ENCODE measurements at places on chromosomes 3 and 15.

GRCh38 chr3:45944830-45945620, 1.8 kb downstream of the CXCR6 start:
- no peak for DNase-seq

- DNase-seq = no peak
Observed at GRCh38 chr3:146203776-146204175, 42.8 kb upstream of the PLOD2 start.

GRCh38 chr3:180215866-180216265, 179.1 kb upstream of the PEX5L start:
- no peak for DNase-seq

DNA sequence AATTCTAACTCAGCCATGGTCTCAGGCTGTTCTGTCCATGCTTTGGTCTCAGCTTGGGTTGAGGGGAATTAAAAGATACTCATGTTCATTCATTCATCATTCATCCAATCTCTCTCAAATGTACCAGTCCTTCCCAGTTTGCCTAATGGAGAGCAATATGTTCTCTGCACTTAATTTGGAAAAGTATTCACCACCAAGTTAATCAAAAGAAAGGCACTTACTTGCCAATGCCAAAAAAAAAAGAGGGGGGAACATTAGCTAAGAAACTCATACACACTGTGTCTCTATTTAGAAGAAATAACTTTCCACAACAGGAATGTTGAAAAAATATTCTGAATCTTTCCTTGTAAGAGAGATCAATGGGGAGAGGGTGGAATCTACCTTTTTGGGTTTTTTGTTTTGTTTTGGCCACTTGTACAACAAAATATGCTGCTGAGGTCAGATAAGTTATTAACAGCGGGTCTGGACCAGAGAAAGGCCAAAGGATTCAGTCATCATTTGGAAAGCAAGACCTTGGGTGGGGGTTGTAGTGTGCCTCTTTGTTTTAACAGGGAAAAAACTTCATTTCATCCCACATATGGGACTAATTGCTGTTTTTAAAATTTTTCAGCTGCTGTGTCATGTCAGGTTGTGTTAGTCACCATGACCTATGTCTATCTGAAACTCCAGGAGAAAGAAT, 152.3 kb downstream of the FBN1 start:
- DNase-seq = no peak

DNA sequence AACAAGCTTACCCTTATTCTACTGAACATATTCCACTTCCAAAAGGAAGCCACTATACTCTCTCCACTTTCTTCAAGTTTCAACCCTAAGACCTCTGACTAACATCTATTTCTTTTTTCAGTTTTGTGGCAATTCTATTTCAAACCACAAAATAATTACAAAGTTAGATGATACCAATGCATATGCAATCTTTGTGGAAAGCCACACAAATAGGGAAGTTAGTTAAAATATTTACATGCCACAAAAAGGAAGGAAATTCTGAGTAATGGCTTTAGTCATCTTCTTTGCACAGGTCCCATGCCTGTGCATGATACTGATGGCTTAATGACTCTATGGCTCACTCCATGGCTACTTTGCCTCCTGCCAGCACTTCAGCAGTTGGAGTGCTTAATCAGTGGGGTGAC, 57.0 kb upstream of the MCTP2 start:
- DNase-seq = no peak

DNA sequence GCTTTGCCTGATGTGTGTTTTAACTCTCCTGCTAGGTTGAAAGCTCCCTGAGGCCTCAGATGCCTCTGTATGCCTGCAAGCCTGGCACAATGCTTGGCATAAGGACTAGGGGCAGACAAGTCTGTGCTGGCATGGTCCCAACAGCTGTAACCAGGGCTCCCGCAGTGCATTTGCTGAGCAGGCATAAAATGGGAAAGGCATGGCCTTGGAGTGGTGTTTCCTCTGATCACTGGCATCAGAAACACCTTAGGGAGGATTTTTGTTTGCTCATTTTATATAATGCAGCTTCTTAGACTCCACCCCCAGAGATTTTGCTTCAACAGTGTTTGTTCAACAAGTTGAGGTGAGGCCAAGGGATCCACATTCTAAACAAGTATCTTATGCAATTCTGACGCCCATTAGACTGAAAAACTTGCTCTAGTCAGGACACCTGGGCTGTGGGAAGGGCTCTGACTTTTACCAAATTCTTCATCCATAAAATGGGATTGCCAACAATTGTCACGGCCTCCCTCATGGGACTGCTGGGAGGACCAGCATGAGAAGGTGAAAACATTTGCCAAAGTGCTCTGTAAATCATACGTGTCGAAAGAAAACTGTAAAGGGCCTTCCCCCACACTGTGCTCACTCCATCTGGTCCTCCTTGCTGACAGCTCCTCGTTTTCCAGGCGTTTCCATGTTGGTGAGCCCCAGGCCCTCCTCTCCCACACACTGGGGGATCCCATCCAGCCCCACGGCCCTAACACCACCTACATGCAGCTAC, 43.1 kb downstream of the STARD5 start:
- no peak for DNase-seq

GRCh38 chr3:45537616-45537969, 57.0 kb upstream of the LIMD1 start:
- DNase-seq = no peak

GRCh38 chr3:67529337-67529736, 125.1 kb downstream of the SUCLG2 start:
- DNase-seq = no peak

DNA sequence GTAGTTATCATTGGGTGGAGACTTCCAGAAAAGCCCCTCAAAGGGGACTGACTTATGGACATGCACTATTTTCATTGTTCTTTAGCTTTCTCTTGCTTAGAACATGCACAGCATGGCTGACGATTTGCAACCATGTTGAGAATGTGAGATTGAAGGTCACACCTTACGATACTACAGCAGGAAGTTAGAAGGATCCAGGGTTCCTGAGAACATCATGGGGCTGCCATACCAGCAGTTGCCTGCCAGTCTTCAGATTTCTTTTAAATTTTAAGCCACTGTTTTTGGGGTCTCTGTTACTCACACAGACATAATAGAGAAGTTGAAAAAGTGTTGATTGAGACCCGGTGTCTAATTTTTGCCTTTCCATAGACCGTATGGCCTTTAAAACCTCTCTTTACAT, 396.5 kb downstream of the MECOM start:
- DNase-seq = no peak

DNA sequence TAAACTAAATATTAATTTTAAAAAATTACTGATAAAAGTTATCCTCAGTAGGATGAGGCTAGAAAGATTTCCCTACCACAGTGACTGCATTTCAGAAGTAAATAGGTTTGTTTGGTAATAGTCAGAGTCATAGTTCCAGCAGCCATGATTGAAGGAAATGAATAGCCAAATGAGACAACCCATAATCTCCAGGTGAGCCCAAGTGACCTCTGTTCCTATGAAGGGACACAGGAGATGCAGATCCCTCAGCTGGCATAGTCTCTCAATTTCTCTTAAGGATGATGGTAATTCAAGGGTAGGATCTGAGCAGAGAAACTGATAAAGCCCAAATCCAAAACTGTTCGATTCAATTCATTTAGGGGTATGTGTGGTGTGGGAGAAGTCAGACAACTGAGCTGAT, 461.8 kb downstream of the RAP2B start:
- no peak for DNase-seq

DNA sequence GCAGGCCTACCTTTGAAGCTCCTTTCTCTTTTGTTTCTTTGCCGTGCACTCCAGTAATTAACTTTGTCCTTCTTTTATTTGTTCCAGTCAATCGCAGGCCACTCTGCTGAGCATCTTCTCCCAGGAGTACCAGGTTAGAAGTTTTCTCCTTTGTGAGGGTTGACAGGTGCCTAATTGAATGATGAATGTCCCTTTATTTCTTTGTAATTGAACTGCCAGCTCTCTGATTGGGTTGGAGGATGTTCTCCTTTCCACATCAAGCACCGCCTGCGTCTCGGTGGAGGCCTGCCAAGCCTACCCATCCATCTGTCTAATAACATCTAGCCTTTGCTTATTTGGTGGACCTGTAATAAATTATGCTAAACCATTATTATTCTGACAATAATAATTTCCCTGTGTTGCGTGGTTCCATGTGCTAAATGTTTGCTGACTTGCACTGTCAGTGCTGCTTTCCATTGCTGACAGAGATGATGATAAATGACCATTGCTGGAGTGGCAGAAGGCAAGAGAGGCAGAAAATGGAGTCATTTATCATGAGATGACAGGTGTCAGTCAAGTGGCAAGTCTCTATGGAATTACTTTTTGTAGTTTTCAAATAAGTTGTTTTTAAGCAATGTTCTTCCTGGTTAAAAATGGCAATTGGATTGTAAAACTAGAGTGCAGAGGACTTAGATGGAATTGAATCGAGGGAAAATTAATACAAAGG, 64.9 kb downstream of the CDIN1 start:
- no peak for DNase-seq

DNA sequence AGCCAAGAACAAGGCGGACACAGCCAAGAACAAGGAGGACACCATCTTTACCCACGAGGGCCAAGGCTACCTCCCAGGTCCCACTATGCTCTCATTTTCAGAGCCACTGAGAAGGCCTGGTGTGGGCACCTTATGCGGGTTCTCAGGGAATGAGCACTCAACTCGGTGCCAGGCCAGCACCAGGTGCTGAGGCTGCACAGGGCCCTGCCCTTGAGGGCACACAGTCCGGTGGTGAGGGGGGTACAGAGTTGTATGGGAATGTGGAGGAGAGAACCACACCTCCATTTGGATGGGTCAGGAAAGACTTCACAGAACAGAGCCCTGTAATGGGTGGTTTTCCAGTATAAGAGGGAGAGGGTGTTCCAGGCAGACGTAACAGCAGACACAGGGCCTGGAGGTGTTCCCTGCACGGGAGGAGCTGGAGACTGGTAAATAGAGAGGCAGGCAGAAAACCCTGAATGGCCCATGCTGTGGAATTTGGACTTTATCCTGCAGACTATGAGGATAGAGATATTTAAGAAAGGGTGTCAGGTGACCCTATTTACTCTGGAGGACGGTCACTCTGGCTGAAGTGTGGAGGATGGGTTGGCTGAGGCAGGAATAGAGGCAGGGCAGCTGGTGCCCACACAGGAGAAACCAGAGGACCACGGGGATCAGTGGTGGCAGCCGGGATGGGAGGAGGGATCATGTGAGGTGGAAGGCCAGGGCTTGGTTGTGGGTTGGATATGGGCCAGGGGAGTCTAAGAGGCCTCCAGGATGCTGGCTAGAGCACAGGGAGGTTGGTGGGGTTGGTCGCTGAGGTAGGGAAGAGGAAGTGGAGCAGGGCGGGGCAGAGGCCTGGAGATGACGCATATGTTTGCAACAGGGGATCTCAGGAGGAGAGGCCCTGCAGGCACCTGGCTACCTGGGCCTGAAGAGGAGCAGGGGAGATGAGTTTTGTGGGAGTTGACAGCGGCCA, 34.6 kb downstream of the CRABP1 start:
- no peak for DNase-seq

All from activated CD4-positive, CD25-positive, alpha-beta regulatory T cell treated with anti-CD3 and anti-CD28 coated beads, Interleukin-2, amount 50 U/mL, for 16 hours (primary cell).